ENCODE measurements at places on chromosomes 2 and 18. TPM values are rescaled to one million over a fixed set of nuclear protein-coding genes. Genes with fewer than 3 reads are reported as not detected.

Gene IMPA2
- total RNA-seq, result 63.8 TPM

Gene SYT4
- not detected for total RNA-seq

Gene FBXO36
- total RNA-seq, result 1.2 TPM

Gene POTEJ
- not detected for total RNA-seq

Gene CCDC178
- total RNA-seq, result not detected

Gene STARD6
- not detected for total RNA-seq

Gene LRATD1
- total RNA-seq, result 1.4 TPM

Gene CIB4
- not detected for total RNA-seq

Gene CYS1
- total RNA-seq, result 6.6 TPM

Gene SLC14A1
- 18.5 TPM for total RNA-seq

Gene SLC16A14
- 3.5 TPM for total RNA-seq

Gene MALL
- total RNA-seq, result 7.2 TPM

Gene ATP6V1B1
- 0.74 TPM for total RNA-seq

All from heart right ventricle (tissue), 16 donors.